Activated CD4-positive, alpha-beta T cell treated with anti-CD3 and anti-CD28 coated beads, Interleukin-2, amount 50 U/mL, for 48 hours (primary cell): ENCODE measurements at places on chromosomes 13 and 19.

- DNase-seq: no peak
Observed at GRCh38 chr19:6864325-6864940, 22.9 kb upstream of the ADGRE1 start.

GRCh38 chr19:13623716-13624710 lies 117.7 kb upstream of the CACNA1A start:
- no peak for DNase-seq

- no peak for DNase-seq
Observed at GRCh38 chr13:39410096-39410901, 192.7 kb downstream of the LHFPL6 start.

DNA sequence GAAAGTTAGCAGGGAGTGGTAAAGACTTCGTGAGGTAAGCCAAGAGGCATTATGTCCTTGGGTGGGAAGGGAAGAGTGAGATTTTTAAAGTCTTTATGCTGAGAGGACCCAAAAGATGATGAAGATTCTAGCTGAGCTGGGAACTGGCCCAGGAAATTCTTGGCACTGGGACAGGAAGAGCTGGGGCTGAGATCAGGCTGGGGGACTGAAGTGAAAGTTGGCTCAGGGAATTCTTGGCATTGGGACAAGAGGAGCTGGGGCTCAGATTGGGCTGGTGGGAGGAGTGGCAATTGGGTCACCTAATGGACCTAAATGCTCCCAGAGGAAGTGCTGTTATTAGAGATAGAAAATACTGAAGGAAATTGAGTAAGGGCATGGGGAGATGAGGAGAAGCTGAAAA lies 8.8 kb downstream of the SCEL start:
- no peak for DNase-seq

GRCh38 chr13:45464141-45464686 lies 525 bp upstream of the COG3 start:
- DNase-seq: no peak

DNA sequence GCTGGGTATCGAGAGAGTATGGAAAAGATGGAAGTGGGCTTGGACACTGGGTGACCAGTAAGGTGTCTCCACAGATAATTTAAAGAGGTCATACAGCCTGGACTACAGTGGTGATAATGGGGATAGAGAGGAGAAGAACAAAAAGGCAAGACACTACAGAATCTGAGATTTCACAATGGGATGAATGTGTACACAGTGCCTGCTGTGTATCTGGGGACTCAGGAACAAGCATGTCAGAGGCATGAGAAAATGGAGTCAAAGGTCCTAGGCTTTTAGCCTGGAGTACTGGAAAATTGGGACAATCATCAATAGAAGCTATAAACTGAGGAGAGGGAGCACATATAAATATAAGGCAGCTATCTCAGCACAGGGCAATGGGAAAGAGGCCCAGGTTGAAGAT lies 69.4 kb downstream of the TSC22D1 start:
- no peak for DNase-seq

DNA sequence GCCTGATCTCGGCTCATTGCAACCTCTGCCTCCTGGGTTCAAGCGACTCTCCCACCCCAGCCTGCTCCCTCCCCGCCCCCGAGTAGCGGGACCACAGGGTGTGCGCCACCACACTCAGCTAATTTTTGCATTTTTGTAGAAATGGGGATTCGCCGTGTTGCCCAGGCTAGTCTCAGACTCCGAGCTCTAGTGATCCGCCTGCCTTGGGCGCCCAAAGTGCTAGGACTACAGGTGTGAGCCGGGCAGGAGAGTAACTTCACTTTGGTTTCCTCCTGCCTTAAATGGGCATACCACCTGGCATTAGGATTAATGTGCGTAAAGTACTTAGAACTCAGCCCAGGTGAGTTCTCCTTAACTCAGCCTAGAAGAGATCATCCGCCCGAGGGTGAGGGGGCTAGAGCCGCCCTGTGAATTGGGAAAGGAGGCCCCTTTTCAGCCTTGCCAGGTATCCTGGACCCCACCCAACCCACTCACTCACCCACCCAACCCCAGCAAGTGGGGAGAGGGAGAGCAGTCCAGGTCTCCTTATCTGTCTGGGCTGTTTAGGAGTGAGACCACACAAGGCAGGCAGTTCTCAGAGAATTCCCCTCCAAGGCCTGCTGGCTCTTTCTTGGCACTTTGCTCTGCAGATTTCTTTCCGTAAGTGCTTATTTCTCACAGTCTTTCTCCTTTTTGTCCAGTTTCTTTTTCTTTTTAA lies 1.2 kb upstream of the ZFP36 start:
- no peak for DNase-seq

DNA sequence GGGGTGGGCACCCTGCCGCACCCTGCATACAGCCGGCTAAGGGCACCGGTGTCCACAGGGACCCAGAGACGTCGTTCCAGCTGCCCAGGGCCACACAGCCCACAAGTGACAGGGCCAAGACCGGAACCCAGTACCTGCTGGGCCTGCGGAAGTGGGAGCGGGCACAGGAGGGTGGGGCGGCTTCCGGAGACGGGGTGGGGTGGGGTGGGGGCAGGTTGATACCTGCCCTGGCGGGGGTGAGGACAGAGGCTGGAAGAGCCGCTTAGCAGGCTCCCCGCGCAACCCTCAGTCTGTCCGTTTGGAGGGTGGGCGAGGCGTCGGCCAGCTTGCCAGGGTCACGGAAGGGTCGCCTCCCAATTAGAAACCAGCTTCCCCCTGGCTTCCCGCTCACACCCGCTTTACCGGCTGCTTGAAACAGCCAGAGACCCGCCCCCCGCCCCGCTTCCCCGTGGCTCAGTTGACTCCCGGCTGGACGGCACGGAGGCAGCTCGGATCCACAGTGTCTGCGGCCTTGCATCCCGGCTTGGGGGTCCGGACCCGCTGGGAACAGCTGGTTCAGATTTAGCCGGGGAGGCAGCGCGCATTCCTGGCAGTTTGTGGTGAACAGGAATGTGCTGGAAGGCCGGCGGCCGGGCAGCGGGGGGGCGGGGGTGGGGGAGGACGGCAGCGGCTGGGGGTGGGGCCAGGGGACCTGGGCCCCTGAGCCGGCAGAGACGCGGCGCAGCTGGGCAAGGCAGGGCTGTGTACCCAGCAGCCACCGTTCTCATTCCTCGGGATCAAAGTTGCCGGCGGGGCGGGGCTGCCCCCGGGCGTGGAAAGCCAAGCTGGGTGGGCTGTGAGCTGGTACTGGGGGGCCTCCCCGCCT lies 1.9 kb downstream of the CNN2 start:
- peak; percentile 61 for DNase-seq

GRCh38 chr19:34430738-34431625 lies 2.8 kb downstream of the UBA2 start:
- DNase-seq: peak; percentile 30

GRCh38 chr19:16611121-16611520 lies 16.9 kb downstream of the MED26 start:
- no peak for DNase-seq

- no peak for DNase-seq
Observed at GRCh38 chr13:106569233-106570095, 1.5 kb upstream of the ARGLU1 start.

GRCh38 chr19:46759817-46760333 lies 13.6 kb upstream of the STRN4 start:
- DNase-seq: no peak

DNA sequence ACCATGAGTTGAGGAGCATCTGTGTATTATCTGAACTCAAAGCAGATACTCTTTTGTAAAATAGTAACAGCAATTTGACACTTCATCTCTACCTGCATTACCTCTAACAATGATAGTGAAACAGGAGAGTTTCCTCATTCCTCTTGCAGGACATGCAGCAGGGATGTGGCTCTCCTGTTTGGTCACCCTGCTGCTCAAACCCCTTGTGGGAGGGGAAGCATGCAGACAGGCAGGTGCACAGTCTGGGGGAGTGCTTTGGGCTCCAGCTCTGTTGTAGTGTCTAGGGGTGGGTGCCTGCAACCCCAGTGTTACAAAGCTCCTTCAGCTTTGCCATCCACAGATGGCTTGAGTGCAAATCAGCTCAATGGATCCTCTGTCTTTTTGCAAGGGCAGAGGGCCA lies 827.6 kb downstream of the DACH1 start:
- no peak for DNase-seq

- DNase-seq: no peak
Observed at GRCh38 chr13:27605610-27606200, 14.6 kb downstream of the LNX2 start.

- DNase-seq: no peak
Observed at GRCh38 chr19:275958-276646, 15.1 kb downstream of the PLPP2 start.

- DNase-seq: no peak
Observed at GRCh38 chr13:85141401-85141800, 657.8 kb downstream of the SLITRK6 start.

GRCh38 chr19:30255791-30256495 lies 116.2 kb upstream of the ZNF536 start:
- DNase-seq: no peak

DNA sequence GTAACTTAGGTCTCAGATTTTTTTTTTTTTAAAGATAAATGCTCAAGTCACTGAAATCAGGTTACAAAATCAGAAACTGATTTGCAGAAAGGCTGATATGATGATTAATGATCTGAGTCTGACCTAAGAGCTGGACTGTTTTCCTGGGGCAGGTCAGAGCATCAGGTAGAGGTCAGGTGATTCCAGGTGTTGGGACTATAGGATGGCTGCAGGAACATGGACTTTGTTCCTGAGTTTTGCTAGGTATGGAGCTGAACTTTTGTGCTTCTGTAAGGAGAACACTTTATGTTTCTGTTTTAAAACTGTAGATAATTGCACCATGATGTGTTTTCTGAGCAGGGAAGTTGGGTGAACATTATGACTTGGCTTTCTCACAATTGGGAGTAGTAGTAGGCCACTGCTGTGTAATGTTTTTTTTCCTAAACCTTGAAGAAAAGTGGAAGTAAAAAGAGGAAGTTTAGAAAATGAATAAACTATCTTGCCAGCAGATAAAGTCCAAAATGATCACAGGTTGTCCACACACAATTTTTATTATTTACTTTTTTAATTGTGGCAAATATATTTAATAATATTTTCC lies 297.2 kb downstream of the DCT start:
- no peak for DNase-seq

- DNase-seq: no peak
Observed at GRCh38 chr19:13207237-13207845, 57.1 kb downstream of the IER2 start.

- DNase-seq: no peak
Observed at GRCh38 chr19:6091771-6092291, 18.5 kb downstream of the RFX2 start.

GRCh38 chr13:111940892-111941291 lies 126.1 kb upstream of the SOX1 start:
- no peak for DNase-seq

DNA sequence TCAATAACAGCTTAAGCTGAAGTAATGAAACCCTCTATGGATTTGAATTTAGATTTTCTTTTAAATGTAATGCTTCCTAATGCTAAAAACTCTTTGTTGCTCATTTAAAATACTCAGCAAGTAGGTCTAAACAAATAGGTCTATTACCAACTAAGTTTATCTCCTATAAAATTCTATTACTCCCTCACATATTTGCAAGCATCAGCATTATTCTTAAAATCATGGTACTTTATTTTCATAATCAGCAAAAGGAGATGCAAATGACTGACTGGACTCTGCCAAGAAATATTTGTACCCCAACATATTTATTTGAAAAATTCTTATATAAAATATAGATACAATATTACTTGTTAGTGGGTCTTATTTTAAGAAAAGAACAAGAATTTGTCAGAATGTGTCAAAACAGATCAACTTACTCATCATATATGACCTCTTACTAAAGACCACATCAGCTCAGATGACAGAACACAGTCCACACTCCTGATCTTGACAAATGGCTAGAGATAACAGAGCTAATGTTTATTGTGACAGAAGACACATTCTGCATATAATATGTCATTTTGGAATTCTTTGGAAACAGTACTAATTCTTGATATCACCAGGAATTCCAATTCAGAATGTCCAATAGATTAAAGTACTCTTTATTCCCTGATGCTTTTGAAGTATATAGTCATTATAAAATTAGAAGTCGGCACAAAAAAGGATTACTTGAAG lies 704.6 kb upstream of the PCDH9 start:
- DNase-seq: no peak

DNA sequence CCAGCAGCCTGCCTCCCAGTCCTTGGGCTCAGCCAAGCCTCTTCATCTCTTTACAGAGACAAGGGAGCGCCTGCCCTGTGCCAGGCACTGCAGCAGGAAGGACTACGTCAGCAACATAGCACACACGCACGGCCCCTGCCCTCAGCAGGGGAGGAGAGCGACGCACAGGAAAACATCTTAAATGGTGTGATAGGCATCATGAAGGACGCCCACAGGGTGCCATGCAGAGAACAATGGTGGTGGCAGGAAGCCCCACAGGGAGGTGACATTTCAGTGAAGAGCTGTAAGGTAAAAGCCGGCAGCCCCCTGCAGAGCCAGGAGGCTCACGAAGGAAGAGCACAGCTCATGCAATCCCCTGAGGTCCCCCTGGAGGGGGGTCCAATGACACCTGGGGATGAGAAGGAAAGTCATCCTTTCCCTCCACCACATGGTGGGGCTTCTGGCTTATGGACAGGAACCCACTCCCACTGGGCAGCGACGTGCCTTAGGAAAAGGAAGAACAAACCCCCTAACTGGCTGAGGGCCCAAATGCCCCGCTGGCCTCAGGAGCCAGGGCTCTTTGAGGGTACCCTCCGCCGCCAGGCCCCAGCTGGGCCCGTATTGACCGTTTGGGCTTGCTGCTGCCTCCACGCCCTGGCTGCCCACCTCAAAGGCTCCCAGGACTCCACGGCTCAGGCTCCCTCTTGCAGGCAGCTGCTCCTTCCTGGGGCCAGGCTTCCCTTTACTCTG lies 37.3 kb upstream of the C13orf42 start:
- DNase-seq: no peak

GRCh38 chr19:41376241-41376997 lies at the start of gene TMEM91:
Gene TMEM91, plus strand, starts transcription at chr19:41376533. Its CDS starts 1,777 bp downstream, at chr19:41378310.
- DNase-seq: no peak

- DNase-seq: no peak
Observed at GRCh38 chr19:31318790-31319425, 30.3 kb downstream of the TSHZ3 start.

DNA sequence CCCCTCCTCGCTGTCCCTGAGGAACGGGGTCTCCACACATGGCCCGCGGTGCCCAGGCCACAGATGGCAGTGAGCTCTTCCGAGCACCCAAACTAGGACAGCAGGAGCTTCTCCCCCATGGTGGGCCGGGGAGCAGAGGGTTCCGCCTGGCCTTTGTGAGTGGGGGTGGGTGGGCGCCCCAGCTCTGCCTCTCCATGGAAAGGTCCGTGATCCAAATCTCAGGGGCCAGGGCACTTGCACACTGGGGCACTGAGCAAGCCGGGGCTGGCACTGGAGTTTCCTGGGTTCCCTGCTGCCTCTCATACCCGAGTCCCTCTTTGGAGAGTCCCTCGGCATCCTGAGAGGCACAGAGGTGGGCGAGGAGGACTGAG lies 2.2 kb upstream of the DIRAS1 start:
- no peak for DNase-seq
